Stimulated activated CD4-positive, alpha-beta T cell treated with anti-CD3 and anti-CD28 coated beads, Interleukin-1b, Interleukin-23, amount 100 ng/mL, for 24 hours (primary cell): ENCODE measurements at places on chromosomes 3 and 15.

DNA sequence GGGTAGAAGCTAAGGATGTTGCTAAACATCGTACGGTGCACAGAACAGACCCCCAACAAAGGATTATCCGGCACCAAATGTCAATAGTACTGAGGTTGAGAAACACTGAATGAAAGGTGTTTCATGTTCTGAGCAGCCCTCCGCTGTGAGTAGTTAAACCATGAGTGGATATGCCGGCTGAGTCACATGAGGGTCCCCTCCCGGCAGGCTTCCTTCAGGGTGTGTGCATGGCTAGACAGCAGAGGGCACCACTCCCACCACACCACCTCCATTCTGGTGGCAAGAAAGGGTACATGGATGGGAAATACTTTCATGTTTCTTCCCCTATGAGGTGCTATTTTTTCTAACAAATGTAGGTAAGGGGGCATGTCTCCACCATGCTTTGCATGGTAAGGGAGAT lies 128.3 kb upstream of the SEMA6D start:
- DNase-seq, result no peak

GRCh38 chr3:193292386-193292785 lies 51.4 kb downstream of the PLAAT1 start:
- DNase-seq, result no peak

DNA sequence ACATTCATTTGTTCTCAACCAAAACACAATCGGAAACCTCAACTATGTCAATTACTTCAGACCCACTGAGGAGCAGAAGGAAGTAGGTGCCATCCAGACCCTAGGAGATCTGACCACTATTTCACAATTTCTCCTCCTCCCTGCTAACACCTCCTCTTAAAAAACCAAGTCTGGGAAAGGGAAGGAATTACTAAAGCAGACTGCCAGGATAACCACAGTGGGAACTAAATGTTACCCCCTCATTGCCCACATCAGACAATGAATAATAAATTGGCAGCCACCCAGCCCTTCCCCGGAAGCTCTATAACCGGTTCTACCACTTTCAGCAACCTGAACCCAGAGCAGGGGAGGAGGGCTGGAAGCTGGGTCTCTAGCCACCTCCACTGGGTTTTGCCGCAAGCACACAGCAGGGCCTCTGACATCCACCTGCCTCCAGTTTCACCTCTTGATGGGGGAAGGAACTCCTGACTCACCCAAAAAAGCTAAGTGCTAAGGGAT lies 17.6 kb downstream of the C15orf62 start:
- peak; percentile 32 for DNase-seq

DNA sequence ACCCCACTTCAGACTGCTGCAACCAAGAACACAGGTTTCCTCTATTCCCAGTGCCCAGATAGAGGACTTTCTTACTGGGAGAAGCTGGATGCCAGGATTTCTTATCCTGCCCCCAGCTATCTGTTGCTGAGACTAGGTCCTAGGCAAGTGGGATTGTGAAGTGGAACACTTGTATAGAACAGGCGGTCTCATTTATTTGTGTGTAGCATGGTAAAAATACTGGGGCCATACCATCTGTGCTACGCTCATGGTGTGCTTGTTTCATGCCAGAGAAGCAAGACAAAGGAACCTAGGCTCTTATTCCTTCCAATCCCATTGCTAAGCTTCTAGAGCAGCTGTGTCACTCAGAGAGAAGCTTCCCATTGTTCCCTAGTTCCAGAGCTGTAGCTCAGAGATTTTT lies 191.5 kb upstream of the EPHA6 start:
- no peak for DNase-seq

DNA sequence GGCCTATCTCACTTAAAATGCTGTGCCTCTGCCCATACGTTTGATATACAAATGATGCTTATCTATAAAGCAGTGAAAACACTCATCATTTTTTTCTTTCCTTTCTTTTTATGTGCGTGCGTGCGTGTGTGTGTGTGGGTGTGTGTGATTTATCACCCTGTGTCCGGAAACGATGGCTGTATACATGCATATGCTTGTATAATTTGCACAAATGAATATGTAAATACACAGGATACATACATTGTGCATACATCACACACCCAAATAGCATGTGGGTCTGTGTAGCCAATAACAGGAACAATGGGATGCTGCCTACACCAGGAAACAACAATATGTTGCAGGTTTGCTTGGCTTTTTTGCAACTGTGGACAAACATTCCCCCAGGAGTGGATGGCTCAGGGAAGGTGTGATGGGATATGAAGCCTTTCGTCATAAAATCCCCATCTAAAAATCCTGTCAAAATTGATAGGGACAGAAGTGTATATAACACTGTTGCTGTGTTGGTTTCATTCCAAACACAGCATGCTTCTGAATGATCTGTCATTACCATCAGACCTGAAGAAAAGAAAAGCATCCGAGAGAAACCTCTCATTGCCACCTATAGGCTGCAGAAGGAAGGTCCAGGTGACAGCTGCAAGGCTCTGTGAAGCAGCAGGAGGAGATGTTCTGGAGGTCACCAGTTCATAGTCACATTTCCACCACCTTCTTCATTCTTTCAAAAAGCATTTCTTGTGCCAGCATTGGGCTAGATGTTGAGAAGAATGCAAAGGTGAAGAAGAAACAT lies 503.9 kb upstream of the NR2F2 start:
- DNase-seq, result no peak

DNA sequence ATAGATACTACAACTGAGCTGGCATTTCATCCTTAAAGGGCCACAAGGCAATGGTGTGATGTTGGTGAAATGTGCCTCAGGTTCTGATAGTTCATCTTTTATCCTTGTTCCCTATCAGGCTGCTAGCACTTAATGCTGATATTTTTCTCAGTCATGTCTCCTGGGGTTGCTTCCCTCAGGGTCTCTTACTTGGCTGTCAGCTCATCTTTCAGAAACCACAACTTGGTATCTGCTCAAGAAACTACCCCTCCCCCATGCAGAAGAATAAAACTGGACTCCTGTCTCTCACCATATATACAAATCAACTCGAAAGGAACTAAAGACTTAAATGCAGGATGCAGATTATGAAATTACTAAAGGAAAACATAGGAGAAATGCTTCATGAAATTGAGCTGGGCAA lies 308.1 kb downstream of the CHST2 start:
- DNase-seq, result no peak

DNA sequence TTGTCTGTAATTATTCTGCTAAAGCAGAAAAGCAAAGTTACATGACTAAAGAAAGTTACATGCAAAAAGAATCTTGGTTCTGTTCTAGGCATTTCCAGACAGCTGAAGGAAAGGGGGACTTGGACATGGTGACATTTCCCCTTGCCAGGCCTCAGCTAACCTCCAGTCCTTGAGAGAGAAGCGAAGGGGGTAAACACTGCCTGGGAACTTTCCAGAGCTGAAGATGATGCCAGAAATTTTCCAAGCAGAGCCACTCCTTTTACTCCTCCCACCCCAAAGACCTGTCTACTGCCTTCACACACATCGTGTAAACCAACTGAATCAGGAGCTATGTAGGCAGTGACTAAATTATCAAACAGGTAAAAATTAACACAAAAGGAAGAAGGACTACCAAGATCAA lies 5.4 kb downstream of the MEX3B start:
- DNase-seq, result no peak

DNA sequence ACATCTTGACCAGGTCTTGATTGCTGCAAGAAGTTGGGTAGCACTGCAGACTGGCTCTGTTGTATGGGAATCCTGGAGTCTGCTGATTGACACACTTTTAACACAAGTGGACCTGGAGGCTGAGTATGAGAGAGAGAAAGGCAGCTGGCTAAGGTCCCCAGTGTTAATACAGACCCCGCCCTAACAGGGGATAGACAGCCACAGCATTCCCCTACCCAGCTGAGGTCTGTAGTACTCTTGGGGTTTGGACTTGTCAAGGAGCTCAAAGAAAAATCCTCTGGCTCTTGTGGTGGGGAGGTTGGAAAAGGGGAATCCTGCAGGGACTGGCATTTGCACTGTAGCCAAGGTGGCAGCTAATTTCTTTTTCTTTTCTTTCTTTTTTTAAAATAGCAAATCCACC lies 192.7 kb downstream of the ZNF621 start:
- no peak for DNase-seq

DNA sequence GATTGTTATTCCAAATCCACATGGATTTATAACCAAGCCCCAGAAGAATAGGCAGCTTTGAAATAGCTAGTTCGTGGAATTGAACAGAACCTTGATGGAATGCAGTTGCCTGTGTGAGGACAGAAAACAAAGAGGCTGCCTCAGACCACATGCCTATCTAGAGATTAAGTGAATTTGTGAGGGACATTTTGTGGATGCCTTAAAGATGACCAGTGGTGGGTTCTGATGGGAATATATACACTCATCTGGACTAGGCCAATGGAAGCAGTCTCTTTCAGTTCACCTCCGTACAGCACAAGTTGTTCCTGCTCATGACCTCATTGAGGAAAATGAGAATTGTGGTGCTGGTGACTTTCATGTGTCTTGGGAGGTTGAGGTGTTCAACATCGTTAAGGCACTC lies 63.2 kb upstream of the PYDC2 start:
- DNase-seq, result no peak
